ENCODE measurements at places on chromosomes 7 and 10. TPM values are rescaled to one million over a fixed set of nuclear protein-coding genes. Genes with fewer than 3 reads are reported as not detected.
A peak's percentile ranks its signal among the peaks of the same experiment; 100 is the strongest.

DNA sequence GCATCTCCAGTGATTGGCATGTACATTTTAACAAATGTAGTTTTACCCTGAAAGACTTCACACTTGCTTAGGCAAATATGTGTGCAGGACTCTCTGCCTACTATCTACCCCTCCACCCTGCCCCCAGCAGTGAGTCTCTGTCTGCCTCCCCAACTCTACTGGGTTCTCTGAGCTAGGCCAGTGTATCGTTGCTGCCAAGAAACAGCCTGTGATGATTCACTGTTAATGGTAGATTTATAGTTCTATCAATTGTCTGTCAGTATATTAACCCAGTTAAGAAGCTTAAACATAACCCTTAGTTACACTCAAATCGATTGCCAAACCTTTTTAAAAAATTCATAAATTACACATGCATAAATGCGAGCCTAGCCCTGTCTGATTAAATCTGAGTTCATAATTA is 137.0 kb downstream of the SND1 start:
- no peaks in the 10 kb centered on the region for H3K27me3 ChIP-seq
- H3K36me3 ChIP-seq: no peaks in the 10 kb centered on the region
- no peak for DNase-seq
- H3K4me1 ChIP-seq: no peaks in the 10 kb centered on the region
- no peak overlapping the region for H3K27ac ChIP-seq
- no peak overlapping the region for H3K4me3 ChIP-seq

- H3K27me3 ChIP-seq: no peaks in the 10 kb centered on the region
- peaks cover 7% of the 10 kb centered on the region for H3K4me1 ChIP-seq
- no peaks in the 10 kb centered on the region for H3K36me3 ChIP-seq
- peak overlapping the region; percentile 88 for H3K4me3 ChIP-seq
Observed at GRCh38 chr10:75396631-75397495, 4.7 kb downstream of the ZNF503 start.

GRCh38 chr10:13272164-13272571 is 27.7 kb downstream of the PHYH start:
- H3K27me3 ChIP-seq: no peaks in the 10 kb centered on the region
- H3K4me3 ChIP-seq: peak overlapping the region; percentile 39
- peak; percentile 73 for DNase-seq

DNA sequence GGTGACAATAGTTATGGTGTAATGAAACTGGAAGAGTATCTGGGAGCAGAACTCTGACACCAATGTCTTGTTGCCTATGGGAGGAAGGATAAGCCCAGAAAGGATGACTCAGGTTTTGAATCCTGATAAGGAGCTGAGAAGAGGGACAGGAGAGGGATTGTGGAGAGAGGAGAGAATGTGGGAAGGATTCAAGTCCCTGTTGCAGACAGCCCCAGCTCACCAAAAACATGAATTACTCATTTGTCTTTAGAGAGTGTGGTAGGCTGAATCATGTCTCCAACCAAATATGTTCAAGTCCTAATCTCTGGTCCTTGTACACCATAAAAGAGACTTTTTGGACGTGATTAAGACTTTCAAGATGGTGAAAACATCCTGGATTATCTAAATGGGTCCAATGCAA is 206.9 kb upstream of the PHYHIPL start:
- no peak for DNase-seq
- no peaks in the 10 kb centered on the region for H3K4me1 ChIP-seq
- no peaks in the 10 kb centered on the region for H3K27me3 ChIP-seq
- H3K27ac ChIP-seq: no peak overlapping the region
- H3K36me3 ChIP-seq: no peaks in the 10 kb centered on the region
- no peak overlapping the region for H3K4me3 ChIP-seq

DNA sequence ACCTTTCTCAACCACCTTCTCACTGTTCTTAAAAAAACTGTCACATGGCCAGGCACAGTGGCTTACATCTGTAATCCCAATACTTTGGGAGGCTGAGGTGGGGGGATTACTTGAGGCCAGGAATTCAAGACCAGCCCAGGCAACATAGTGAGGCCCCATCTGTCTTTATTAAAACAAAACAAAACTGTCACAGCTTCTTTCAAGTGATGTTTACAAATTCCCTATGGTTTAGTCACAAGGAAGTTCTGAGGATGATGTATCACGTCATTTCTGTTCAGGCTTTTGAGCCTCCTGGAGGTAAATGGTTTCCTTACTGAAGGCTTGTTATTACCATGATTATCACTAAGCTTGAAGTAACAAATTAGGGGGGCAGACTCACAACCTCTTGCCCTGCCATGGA is 186.2 kb downstream of the CFTR start:
- no peak overlapping the region for H3K4me3 ChIP-seq
- no peak for DNase-seq
- no peaks in the 10 kb centered on the region for H3K36me3 ChIP-seq
- no peaks in the 10 kb centered on the region for H3K4me1 ChIP-seq
- H3K27me3 ChIP-seq: no peaks in the 10 kb centered on the region

DNA sequence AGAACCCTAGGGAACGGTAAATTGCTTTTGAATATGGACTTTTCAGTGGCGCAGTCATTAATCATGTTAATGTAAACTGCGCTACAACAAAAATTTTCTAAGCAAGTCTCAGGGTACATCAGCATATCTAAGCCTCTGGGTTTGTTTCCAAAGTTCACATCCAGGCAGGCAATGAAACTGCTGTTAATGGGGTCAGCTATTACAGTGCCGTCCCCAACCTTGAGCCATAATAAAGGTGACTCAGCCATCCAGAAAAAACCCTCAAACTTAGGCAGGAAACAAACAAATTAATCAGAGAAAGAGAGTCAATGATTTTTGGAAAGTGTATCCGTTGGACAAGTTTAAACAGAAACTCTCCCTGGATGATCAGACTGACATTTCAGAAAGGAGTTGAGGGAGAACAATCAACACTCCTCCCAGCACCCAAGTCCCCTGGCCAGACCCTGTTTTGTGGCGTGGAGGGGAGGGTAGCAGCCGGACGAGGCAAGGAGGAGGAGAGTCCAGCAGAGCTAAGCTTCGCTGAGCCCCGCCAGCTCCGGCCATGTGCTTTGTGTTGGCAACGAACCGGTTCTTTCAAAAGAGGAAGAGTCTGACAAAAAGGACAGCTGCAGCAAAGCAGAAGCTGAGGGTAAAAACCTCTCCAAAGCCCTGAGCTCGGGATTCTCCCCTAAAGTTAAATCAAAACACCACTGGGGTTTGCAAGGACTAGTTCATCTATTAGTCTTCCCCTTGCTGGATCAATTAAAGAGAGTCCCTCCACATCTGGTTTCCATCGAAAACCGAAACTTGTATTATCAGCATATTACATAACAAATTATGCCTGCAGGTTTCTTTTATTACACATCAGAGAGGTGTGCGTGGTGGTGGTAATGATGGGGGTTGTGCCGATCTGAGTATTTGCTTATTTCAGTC is 3.6 kb downstream of the FAM53B start:
- H3K27me3 ChIP-seq: no peaks in the 10 kb centered on the region
- no peaks in the 10 kb centered on the region for H3K36me3 ChIP-seq

DNA sequence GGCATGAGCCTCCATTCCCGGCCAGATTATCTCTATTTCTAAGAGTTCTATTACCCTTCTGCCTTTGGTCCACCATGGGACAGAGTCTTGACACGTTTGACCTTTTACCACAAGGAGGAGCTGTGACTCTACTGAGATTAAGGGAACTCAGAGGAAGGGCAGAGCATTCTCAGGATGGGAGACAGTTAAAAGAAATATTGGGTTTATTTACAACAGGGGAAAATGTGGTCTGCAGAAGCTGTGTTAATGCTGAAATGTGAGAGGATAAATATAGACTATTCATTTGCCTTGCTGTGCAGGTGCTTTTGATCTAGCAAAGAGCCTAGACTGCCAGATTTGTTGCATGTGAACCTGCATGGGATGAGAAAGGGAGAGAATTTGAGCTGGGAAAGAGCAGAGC is 45.8 kb upstream of the PRSS58 start:
- no peaks in the 10 kb centered on the region for H3K36me3 ChIP-seq
- no peak for DNase-seq
- no peaks in the 10 kb centered on the region for H3K27me3 ChIP-seq

DNA sequence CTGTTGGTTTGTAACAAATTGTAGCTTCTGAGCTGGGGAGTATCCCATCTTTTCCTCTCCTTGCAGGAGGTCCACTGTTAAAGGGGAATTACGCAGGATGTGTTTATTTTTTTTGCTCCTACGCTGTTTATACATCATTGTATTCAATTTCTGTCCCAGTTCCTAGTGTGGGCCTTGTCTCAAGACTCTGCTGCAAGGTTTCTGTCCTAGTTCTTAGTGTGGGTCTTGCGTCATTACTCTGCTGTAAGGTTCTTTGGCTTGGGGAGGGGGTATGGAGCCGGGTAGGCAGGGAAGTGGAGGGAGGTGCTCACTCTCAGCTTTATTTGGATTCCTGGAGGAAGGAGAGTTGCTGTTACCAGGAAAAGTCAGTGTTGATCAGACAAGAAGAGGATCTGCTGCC is 64.0 kb upstream of the TRIM8 start:
- H3K27ac ChIP-seq: no peak overlapping the region
- peaks cover 25% of the 10 kb centered on the region for H3K4me1 ChIP-seq
- H3K27me3 ChIP-seq: no peaks in the 10 kb centered on the region
- DNase-seq: no peak
- H3K4me3 ChIP-seq: no peak overlapping the region

DNA sequence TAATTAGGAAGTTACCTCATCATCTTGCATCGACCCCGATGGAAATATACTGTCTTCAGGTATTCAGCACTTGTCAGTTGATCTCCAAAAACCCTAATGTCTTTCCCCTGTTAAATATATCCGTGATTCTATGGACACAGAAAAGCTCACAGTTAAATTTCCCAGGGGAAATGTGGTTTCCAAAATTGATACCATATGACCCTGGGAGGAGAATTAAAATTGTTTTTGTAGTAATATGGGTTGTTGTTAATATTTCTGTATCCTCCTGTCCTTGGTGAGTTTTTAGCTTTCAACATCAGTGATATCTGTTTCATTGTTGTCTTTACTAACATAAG is 132.1 kb downstream of the CELF2 start:
- no peaks in the 10 kb centered on the region for H3K36me3 ChIP-seq
- no peak for DNase-seq
- peaks cover 4% of the 10 kb centered on the region for H3K4me1 ChIP-seq
- no peaks in the 10 kb centered on the region for H3K27me3 ChIP-seq
- H3K4me3 ChIP-seq: no peak overlapping the region

- H3K27ac ChIP-seq: no peak overlapping the region
- DNase-seq: no peak
- H3K4me1 ChIP-seq: no peaks in the 10 kb centered on the region
- no peak overlapping the region for H3K4me3 ChIP-seq
Observed at GRCh38 chr10:63843107-63843506, 321.9 kb downstream of the REEP3 start.

- no peaks in the 10 kb centered on the region for H3K36me3 ChIP-seq
- H3K27ac ChIP-seq: no peak within 1 kb of the TSS
- H3K4me3 ChIP-seq: peak within 1 kb of the TSS; percentile 36
- DNase-seq: peak; percentile 71
Observed at GRCh38 chr10:110643653-110644597, at the start of gene RBM20. Gene RBM20, plus strand, starts transcription at chr10:110644336. Its CDS starts 119 bp downstream, at chr10:110644455.

DNA sequence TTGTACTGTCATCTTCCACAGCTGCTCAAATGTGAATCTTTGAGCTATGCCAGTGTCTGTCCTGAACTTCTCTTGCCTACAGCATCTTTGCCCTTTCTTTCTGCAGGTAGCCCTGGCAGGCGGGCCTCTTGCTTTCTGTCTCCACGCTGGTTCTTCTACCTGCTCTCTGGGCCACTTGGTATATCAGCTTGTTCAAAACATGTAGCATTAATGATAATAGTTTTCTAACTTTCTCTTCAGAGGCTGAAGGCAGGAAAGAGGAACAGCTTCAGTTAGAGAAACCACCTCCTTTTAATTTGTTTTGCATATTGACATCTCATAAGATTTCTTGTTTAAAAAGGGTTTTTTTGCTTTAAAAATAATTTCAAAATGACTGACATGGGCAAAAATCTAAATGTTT is 923 bp upstream of the FGL2 start:
- no peak overlapping the region for H3K27ac ChIP-seq
- peaks cover 6% of the 10 kb centered on the region for H3K4me1 ChIP-seq
- no peaks in the 10 kb centered on the region for H3K27me3 ChIP-seq
- H3K36me3 ChIP-seq: no peaks in the 10 kb centered on the region

GRCh38 chr10:117590101-117590875 is 47.7 kb downstream of the EMX2 start:
- no peaks in the 10 kb centered on the region for H3K36me3 ChIP-seq
- H3K27ac ChIP-seq: no peak overlapping the region
- H3K4me1 ChIP-seq: no peaks in the 10 kb centered on the region
- no peaks in the 10 kb centered on the region for H3K27me3 ChIP-seq
- DNase-seq: no peak
- H3K4me3 ChIP-seq: no peak overlapping the region

DNA sequence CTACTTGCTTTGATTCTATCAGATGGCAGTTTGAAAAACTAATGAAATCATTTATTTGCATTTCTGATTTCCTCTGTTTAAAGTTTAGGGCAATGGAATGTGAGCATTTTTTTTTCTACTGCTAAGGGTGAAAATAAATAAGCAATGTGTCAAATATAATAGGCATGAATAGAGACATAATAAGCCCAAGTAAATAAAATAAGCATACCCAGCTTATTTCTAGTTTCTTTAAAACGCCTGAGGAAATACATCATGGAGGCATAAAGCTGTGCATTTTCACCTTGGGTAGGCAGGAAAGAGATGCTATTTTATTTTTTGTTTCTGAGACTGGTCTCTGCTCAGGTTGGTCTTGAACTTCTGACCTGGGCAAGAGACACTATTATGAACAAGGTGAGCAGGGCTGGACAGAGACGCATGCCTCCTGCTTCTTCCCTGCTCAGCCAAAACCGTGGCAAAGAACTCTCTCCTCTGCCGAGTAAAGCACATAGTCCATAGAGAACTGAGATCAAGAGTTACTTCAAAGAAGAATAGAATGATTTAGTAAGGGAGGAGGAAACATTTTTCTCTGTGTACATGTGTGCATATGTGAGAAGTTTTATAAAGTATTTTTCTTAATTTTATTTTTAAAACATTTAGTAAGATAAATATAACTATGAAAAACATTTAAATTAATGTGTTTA is 138.1 kb downstream of the GNAI1 start:
- no peak for DNase-seq
- no peaks in the 10 kb centered on the region for H3K27me3 ChIP-seq
- peaks cover 7% of the 10 kb centered on the region for H3K4me1 ChIP-seq

DNA sequence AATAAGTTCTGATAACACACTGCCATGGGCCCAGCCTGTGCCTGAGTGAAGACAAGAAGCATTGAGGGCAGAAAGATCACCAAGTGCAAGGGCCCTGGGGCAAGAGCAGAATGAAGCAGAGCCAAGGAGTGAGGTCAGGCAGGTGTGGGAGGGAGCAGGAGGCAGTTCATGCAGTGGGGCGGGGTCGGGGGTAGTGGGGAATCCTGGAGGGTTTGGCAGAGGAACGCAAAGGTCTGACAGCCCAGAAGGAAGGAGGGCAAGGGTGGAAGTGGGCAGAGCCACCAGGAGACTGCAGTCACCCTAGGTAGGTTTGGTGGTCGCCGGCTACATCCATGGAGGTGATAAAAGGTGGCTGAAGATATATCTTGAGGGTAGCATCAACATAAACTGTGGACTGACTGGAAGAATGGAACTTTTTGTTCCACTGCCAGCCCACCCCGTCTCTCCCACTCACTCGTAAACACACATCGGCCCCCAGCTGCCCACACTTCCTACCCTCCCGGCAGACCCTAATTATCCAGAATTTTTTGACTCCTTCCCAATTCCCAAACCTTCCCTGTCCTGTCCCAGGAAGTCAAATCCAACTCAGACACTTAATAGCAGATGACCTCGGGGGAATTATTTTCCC is 172.4 kb downstream of the ARHGAP12 start:
- H3K27me3 ChIP-seq: no peaks in the 10 kb centered on the region
- H3K27ac ChIP-seq: no peak overlapping the region
- H3K36me3 ChIP-seq: no peaks in the 10 kb centered on the region

The MLLT10 gene
- 11.0 TPM for polyA plus RNA-seq

The SLC18A2 gene
- 0.15 TPM for polyA plus RNA-seq

The R3HCC1L gene
- 9.7 TPM for polyA plus RNA-seq

The NRCAM gene
- polyA plus RNA-seq: 16.8 TPM

The LBX1 gene
- not detected for polyA plus RNA-seq
